ENCODE measurements at places on chromosomes 11 and 22.

- no peak for DNase-seq
These were observed 15.8 kb upstream of the TXNRD2 start for GRCh38 chr22:19957445-19957844.

DNA sequence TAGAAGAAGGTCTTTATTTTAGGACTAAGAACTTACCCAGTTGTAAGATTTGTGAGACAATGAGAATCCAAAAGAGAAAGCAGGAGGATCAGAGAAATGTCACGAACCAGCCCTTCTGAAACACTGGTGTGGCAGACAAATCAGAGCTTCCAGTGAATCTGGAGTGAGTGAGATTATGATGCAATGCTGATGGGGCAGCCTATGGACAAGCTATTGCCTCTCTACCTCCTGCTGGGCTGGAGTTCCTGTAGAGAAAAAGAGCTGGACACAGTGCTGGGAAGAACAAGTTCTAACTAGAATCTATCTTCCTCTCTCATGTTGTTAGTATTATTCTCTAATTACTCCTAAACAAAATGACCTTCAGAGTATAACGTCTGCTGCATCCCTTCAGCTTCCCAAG lies 12.0 kb upstream of the ANO3 start:
- DNase-seq = no peak

DNA sequence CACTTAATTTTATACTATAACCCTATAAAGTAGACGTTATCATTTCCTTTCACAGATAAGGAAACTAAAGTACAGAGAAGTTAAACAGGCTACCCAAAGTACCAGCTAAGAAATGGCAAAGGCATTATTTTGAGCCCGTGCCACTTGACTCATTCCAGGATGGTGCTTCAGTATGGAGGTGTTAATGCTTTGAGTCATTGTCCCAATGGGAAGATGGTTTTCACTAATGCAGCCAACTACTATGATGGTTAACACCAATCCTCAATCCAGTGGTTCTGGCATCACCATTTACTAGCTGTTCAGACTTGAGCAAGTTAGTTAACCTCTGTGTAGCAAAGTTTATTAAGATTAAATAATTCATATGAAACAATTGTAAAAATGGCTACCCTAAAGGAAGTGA lies 123.1 kb upstream of the SLC5A12 start:
- no peak for DNase-seq

GRCh38 chr22:30887861-30888260 lies 80.7 kb downstream of the MORC2 start:
- DNase-seq = no peak

DNA sequence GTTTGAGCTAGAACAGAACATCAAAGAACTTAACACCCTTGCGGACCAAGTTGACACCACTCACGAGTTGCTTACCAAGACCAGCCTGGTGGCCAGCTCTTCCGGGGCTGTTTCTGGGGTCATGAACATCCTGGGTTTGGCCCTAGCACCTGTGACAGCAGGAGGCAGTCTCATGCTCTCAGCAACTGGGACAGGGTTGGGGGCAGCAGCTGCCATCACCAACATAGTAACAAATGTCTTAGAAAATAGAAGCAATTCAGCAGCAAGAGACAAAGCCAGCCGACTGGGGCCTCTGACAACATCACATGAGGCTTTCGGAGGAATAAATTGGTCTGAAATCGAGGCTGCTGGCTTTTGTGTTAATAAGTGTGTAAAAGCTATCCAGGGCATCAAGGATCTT lies 8.7 kb downstream of the APOL5 start:
- DNase-seq = no peak

- no peak for DNase-seq
These were observed 2.0 kb downstream of the CSRP3 start for GRCh38 chr11:19199771-19200170.

- no peak for DNase-seq
These were observed 1.8 kb downstream of the GALR3 start for GRCh38 chr22:37824674-37825641.

DNA sequence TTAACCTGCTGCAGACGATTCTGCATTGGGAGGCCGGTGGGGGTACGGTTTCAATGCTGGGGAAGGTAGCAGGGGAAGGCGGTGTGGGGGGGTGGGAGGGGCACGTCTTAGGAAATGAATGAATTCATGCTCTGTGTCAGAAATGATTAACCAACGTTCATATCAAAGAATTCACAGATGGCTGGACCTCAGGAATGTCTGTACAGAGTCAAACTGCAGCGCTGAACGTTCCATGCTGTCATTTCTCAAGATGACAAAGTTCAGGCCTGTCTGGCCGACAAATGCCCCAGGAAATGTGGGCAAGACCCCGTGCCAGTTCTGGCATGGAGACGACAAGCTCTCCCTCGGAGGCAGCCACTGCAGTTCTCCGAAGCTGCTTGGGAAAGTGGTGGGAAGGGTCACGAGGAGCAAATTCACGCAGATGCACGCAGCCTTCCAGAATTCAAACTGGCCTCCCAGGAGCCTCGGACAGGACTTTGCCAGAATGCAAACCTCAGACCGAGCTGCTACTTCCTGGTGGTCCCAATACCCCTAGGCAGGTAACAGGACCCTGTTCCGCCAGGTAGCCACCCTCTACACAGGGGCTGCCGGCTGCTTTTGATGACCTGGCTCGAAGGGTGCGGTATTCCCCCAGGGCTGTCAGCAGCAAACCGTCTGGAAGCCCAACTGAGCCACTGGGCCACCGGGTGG lies 81.5 kb downstream of the TRMU start:
- no peak for DNase-seq

DNA sequence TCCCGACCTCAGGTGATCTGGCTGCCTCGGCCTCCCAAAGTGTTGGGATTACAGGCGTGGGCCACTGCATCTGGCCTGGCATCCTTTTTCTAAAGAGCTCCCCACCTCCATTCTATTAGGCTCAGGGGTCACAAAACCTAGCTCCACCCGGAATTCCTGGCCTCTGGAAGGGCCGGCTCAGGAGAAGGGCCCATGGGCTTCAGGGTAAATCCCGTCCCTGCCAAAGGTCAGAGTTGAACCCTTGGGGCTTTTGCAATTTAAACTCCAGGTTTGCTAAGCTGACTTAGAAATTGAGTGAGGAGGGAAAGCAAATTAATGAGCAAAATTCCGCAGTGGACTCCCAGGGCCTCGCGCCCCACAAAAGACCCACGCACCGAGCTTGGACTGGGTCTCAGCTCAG lies 48.3 kb downstream of the RPS6KA4 start:
- no peak for DNase-seq

- DNase-seq = peak; percentile 42
These were observed 159.2 kb downstream of the MSANTD4 start for GRCh38 chr11:105862736-105863367.

GRCh38 chr11:17406082-17406817 lies 17.8 kb upstream of the KCNJ11 start:
- no peak for DNase-seq

GRCh38 chr11:36193290-36193619 lies 96.0 kb downstream of the COMMD9 start:
- DNase-seq = no peak

DNA sequence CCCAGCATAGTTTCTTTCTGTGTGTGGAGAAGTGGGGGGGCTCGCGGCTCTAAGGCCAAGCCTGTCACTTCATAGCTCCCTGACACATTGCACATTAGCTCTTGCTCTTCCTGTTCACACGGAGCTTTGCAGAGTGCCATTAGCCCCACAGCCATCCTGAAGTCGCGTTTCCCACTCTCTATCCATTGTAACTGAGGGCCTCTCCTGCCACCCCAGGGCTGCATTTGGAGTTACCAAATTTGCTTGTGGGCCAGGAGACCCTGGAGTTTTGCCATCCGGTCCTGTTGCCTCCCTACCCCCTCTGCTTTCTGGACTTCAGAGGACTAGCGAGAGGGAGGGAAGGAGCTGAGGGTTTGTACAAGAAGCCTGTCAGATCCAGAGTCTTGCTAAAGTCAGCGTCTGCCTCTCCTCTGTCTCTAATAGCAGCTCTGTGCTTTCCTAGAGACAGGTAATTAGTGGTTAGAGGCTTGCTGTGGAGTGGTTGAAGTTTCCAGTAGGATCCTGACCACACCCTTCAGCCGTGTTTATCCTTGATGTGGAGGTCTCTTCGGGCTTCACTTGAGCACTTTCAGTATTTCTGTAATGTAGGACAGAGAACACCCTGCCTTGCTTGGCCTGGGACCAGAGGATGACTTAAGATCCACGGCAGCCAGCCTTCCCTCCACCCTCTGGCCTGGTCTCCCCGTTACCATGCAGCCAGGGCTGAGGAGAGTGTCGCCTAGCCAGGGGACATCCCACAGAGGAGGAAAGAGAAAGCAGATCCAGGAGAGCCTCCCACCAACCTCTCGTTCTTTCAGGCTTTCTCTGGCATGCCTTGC lies 14.1 kb downstream of the DCPS start:
- no peak for DNase-seq

GRCh38 chr22:47042861-47043496 lies 280.5 kb downstream of the TBC1D22A start:
- no peak for DNase-seq

GRCh38 chr11:58968251-58968711 lies 29.0 kb downstream of the GLYATL1 start:
- no peak for DNase-seq

- DNase-seq = no peak
These were observed 1124.6 kb downstream of the JRKL start for GRCh38 chr11:97514446-97514845.

DNA sequence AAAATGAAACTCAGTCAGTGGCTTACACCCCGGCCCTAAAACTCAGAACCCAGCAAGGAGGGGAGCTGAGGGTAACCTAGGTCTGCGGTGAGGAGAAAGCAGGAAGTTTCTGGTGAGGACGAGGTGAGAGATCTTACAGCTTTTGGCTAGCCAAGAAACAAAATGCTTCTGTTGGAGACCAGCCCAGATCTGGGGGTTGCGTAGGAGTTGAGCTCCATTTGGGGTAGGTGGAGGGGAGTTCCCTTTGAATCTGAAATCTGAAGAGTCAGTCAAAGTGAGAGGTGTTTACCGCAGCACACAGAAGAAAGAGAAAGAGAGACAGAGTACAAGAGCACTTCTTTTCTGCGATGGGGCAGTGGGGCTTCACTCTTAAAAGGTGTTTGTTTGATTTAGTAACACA lies 29.6 kb downstream of the EHF start:
- DNase-seq = no peak

DNA sequence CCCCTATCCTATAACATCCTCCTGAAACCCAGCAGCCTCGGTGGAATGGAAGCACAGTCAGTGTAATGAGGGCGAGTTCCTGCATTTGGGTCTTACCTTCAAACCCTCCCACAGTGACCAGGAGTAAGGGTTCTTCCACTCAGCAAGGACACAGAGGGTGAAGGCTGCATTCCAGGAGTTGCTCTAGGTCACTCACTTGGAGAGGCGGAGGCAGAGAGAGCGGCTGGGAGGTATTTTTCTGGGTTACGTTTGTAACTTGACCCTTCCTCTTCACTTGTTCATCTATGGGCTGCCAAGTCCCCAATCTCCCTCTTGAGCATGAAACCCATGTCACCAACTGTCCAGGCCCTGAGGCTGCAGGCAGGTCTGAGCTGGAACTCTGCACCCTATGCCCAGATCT lies 36.8 kb upstream of the SHISAL1 start:
- DNase-seq = no peak

DNA sequence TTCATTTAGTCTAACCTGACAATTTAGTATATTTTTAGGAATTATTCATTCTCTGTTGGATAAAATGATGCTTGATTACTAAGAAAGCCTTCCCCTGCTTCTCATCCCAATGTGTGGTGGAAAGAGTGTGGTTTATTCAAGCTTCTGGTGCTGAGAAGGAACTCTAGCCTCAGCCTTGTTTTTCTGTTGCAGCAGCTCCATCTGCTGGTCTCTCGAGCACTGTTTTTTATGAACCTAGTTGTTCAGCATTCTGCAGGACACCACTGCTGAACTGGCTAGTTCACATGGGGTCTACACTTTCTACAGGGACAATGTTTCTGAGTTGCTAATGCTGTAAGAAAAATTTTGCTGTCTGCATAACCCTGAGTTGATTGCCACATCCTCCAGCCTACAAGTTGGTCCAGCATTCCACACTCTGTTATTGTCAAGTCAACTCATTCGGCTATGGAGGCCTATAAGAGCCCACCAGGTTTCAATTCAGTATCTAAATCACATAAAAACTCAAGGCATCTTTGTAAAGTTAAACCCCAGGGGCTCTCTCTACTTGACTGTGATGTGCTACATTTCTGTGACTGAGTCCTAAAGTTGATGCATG lies 14.3 kb downstream of the OR2AG2 start:
- peak; percentile 43 for DNase-seq

DNA sequence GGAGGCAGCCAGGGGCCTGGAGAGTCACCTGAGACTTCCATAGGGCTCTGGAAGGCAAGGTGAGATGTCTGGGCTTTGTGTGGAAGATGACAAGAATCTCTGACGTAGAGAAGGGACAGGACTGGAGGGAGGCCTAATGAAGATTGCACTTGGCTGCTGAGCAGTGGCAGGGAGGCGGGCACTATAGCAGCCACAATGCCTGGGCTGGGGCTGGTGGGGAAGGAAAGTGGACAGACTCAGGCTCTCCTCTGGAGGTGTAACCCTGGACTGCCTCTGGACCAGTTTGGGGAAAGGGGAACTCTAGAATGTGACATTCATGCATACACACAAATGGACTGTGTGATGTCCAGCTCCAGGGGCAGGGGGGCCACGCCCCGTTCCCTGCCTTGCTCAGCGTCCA lies 34.3 kb upstream of the CYP2D6 start:
- no peak for DNase-seq

DNA sequence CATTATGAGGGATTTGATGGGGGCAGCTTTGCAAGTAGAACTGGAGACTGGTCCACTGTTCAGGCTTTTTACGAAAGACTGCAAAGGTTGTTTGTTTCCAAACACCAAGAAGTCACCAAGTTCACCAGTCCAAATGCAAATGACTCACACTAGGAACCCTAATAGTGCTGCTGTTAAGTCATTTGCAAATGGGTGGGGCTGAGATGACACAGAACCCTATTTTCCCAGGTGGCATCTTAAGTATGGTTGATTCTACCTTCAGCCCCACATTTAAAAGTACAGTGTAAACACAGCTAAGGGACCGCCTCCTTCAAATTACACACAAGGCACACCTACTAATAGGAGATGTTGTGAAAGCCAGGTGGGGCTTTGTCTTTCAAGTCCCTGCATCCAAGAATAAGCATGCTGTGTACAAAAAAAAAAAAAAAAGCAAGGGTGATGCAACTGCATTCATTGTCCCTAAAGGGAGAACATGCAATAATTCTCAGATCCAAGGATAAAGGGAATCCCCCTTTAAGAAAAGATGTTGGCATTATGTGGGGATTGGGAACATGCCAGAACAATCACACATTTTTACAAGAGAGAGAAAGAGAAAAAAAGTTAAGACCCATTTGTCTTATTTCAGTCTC lies 27.3 kb downstream of the BDNF start:
- DNase-seq = no peak

DNA sequence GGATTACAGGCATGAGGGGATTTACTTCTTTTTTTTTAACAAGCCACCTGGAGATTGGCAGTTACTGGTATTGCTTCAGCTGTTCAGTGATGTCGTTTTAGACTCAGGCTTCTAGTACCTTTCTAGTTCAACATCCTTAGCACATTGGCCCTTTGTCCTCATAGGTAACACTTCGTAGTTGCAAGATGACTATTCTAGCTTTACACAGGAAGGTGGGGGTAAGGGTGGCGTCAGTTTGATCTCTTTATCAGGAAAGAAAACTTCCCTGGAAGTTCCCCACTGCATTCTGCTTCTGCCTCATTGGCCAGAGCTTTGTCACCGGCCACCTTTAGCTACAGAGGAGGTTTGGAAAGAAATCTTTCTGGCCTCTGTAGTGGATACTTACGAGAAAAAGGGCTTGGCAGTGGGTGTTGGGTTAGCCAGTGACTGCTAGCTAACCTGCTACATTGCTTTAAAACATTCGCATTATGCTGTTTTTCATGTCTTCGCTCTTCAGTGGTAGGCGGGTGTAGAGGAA lies 40.7 kb downstream of the SFI1 start:
- no peak for DNase-seq

GRCh38 chr11:67776852-67777520 lies 102.6 kb upstream of the ALDH3B2 start:
- DNase-seq = no peak
